ENCODE measurements at places on chromosomes 1 and 21.

DNA sequence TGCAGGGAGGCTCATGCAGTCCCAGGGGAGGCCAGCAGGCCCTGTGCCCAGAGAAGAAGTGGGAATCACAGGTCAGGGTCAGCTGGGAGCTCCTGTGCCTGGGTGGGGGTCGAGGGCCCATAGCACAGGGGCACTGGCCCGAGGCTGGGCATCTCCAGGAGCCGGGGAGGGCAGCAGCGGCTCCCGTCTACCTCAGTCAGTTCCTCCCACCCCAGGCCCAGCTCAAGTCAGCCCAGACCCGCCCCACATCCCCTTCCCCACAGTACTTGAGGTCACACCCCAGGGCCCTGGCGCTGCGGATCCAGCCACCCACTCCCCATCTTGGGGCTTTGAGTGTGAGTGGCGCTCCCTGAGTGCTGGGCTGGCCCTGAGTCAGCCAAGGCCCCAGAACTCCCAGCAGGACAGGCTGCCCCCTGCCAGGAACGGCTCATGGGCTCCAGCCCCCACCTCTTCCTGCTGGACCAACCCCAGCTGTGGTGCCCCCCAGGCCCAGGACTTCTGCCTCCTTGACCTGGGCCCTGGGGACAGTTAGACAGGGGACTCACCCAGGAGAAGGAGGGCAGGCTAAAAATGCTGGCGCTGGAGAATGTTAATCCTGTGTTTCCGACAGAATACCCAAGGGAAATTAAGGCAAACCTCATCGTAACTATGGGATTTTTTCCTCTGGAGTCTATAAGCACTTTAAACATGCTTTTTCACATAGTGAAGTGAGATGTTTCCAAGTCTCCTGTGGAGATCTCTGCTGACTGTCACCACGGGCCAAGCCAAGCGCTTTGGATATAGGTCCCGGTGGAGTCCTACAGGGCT lies 68.8 kb upstream of the COL6A1 start:
- DNase-seq, result no peak

DNA sequence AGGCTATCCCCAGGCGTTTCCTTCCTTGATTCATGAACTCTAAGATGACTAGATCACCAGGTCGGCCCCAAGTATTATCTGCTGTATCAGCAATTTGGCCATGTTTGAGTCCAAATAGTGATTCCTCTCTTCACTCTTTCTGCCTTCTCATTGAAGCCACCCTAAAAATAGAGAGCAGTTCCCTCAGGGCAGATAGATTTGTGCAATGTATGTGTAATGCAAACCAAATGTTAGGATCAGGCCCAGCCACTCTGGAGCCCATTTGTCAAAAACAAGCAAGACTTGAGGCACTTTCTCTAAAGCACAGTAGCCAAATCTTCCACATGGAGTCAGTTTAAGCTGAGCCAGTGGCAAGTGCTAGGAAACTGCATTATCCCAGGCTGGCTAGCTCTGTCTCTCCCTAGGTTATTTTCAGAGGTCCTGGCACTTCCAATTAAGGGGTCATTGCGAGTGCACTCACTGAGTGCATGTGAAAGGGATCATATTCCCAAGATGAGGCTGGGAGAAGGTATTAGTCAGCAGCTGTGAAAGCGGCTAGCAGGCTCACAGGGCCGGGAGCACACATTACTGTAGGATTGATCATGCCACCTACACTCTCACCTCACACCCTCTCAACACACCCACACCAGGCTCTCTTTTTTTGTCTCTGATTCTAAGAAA lies 97.9 kb upstream of the RAB3GAP2 start:
- peak; percentile 76 for DNase-seq

DNA sequence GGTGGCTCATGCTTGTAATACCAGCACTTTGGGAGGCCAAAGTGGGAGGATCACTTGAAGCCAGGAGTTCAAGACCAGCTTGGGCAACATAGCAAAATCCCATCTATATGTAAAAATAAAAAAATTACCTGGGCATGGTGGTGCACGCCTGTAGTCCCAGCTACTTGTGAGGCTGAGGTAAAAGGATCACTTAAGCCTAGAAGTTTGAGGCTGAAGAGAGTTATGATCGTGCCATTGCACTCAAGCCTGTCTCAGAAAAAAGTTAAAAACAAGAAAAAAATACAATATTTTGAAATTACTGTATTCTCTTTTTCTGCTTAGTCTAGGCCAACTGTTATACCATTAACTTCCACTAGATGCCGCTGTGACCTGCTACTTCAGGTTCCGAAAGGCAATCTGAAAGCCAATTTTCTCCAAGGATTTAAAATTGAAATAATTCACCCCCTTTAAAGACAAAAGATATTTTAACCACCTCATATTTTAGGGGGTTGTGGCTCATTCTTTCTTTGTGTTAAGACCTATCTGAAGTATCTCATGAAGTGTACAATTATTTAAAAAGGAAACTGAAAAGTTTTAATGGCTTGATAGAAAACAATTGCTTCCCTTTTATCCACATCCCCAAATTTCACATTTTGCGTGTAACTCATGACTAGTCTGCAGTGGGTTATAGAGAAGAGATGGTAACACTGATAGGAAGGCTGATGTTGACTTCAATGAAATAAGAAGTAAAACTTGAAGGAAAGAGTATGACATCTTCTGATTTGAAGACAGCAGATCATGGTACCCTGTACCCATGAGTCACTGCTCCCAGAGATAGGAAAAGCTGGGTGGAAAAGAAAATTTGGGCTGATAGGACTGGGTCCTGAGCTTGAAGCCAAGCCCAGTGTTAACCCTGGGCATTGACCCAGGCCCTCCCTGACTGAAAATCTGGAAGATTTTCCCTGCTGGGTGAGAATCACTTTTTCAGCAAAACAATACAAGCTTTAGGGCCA lies 24.4 kb upstream of the CLDN14 start:
- DNase-seq, result peak; percentile 7

GRCh38 chr1:176225479-176225875 lies 18.4 kb upstream of the COP1 start:
- no peak for DNase-seq

GRCh38 chr1:229138058-229138457 lies 132.9 kb upstream of the RAB4A start:
- no peak for DNase-seq

- DNase-seq, result no peak
These were observed 22.7 kb upstream of the FHAD1 start for GRCh38 chr1:15224259-15224869.

DNA sequence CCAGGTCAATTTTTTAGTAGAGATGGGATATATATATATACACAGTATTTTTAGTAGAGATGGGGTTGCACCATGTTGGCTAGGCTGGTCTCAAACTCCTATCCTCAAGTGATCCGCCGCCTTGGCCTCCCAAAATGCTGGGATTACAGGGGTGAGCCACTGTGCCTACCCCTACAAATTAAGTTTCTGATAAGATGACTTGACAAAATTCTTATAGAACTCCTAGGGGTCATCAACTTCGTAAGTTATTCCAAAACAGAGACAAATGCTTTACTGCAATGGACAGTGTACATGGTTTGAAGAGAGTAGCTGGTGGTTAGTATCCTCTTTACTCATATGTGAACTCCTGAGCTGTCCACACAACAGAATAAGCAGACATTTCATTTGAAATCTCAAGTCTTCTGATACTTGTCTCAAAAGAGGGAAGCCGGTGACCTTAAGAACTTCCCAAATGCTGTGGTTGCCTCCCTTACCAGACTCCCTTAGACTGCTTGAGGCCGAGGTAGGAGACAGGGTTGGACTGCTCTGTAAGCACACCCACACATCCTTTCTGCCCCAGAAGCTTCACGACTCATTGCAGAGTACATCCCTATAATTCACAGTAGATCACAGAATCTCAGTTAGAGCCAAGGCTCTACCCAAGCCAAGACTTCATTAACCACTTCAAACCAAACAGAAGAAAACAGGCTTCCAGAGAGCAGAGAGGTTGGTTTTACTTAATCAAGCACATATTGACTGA lies 244.1 kb upstream of the IRF2BP2 start:
- DNase-seq, result no peak

- no peak for DNase-seq
These were observed 13.0 kb downstream of the CCDC190 start for GRCh38 chr1:162847839-162848453.

DNA sequence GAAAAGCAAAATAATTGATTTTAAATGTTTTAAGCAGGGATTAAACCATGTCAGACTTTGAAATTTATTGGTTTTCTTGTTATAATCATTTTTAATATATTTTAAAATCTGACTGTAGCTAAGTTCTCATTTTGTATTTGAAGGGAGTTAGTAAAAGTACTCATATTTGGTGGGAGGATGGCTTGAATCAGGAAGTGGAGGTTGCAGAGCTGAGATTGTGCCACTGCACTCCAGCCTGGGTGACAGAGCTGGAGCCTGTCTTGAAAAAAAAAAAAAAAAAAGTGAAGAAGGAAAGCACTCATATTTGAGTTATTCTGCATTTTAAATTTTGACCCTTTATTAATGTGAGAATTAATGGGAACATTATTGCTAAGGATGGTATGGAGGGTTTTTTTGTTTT lies 106.0 kb downstream of the RABGAP1L start:
- no peak for DNase-seq

DNA sequence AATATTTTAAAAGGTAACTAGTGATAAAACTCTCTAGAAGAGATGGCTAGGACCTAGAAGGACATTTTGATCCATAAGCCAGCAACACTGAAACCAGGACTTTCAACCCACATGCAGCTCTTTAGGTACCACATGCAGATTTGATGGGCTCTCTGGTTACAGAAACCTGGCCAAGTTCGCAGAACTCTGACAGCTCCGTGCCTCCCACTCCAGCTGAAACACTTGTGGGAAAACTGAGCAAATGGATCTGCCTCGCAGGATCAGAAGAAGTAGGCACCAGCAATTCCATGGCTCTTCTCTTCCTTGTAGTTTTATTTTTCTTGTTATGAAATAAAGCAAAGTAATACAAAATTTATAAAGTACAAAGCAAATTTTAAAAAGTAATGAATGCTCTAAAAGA lies 58.5 kb downstream of the ST6GALNAC5 start:
- no peak for DNase-seq

DNA sequence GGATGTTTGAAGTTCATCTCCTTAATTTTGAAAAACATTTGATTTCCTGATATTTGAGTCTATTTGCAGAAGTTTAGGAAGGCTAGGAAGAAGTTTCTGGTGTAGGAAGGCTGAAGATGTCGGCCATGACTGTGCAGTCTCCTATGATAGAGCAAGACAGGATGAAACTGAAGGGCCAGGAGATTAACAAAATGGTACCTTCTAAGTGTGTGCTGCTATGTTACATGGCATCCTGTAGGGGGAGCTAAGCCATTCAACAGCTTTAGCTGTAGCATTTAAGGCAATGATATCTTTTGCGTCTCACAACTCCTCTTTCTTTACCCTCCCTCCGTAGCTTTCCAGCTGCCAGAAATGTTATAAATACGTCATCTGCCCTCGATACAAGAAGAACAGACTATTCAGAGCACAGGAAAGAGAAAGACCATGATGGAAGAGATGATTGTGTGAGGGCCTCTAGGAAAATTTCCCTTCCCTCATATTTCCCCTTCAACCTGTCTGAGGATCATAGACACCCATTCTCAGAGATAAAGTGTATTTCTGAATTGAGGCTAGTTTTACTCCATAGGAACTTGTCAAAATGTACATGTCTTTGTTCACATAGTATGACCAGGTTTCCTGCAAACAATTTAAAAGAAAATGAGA lies 61.1 kb downstream of the XCL1 start:
- no peak for DNase-seq

GRCh38 chr1:203197625-203198024 lies 11.1 kb upstream of the CHI3L1 start:
- DNase-seq, result peak; percentile 62

GRCh38 chr1:43550598-43551246 lies 20.0 kb downstream of the PTPRF start:
- DNase-seq, result no peak

DNA sequence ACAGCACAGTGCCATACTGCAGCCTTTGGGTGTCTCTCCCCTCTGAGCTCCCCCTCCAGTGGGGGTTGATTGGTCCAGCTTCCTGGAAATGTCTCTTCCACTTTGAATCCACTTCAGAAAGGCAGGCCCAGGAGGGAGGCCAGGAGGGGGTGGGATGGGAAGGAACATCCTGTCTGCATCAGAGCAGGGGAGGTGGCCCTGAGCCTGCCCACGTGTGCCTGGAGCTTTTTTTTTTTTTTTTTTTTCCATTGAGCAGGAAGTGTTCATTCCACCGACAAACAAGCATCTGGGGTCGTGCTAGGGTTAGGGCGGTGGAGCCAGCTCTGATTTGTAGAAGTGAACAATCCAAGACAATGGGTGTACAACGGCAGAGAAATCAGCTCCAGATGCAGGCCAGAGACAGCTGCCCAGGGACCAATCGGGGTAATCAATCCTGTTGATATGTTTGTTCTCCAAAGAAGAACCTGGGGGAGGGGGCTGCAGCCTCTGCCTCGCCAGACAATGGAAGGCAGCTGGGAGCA lies 93.3 kb downstream of the SSBP3 start:
- peak; percentile 68 for DNase-seq

GRCh38 chr21:25350056-25350455 lies 257.2 kb downstream of the MRPL39 start:
- DNase-seq, result no peak

DNA sequence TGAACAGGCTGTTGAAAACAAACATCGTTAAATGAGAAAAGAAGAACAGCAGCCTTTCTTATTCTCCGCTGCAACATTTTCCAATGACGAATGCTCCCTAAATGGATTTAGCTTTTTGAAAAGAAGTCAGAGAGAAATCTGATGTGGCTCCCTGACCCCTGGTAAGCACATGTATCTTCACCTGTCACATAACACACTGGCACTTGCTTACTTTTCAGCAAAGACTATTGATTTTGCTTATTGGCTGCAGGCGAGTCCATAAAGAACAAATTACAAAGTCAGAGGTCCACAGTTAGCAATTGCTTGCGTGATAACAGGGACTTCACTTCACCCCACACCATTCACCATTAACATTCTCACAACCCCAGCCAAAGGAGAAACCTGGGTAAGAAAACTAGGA lies 362.8 kb downstream of the GPATCH2 start:
- DNase-seq, result no peak

GRCh38 chr1:68144856-68145255 lies 87.5 kb downstream of the WLS start:
- DNase-seq, result no peak

DNA sequence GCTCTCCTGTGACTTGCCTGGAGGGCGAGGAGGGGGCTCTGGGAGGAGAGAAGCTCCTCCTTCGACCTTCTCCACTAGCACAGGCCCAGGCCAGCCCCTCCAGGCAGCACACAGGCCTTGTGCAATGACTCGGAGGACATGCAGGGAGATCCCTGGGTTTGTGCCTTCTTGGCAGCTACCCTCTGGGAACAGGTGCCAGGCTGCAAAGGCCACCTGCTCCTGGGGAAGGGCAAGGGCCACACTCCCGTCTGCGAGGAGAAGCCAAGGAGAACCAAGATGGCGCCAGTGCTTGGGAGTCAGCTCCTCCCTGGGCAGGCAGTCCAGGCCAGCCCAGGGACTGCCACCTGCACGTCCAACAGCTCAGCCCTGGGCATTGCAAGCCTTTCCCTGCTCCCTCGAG lies 15.3 kb downstream of the CASZ1 start:
- DNase-seq, result no peak

- no peak for DNase-seq
These were observed 564.2 kb downstream of the PTPRU start for GRCh38 chr1:29800522-29800956.

DNA sequence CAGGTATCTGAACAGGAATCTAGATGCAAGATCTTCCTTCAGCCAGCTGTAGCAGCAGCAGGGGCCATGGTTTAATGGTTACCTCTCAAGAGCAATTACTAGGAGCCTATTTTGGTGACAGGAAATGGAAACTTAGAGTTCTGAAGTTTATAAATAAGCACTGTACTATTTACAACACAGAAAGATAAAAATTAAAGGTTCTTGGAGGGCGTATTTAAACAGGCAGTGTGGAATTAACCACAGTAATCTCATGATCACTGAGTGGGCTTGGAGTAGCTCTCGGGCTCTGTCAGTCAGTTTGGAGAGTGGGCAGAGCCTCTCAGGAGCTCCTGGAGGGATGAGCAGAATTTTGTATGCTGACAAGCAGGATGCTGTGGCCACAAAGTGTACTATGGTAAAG lies 10.2 kb upstream of the FCRL5 start:
- no peak for DNase-seq
